ENCODE measurements at places on chromosomes 4 and X.

GRCh38 chr4:153620352-153620751 is 63.7 kb upstream of the TLR2 start:
- DNase-seq = no peak
- H3K4me1 ChIP-seq = peaks cover 22% of the 10 kb centered on the region
- peaks cover 43% of the 10 kb centered on the region for H3K36me3 ChIP-seq
- H3K27ac ChIP-seq = no peak overlapping the region
- no peak overlapping the region for H3K4me3 ChIP-seq

DNA sequence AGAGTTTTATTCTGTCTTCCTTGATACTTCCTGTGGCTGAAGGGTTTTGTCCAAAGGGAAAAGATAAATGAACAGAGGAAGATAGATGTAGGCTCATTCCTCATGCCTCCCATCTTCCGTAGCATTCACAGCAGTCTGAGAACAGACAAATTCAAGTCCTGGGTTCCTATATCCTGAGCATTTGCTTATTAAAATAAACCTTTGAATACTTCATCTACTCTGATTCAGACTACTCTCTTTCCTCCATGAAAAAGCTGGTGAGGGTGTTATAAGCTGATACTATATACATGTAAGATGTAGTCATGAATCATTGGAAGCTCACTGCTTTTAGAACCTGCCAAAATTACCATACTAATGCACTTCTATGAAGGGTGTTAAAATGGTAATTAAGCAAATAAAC is 61.2 kb downstream of the GAB1 start:
- peaks cover 14% of the 10 kb centered on the region for H3K4me1 ChIP-seq
- H3K27ac ChIP-seq = no peak overlapping the region
- no peaks in the 10 kb centered on the region for H3K36me3 ChIP-seq
- DNase-seq = no peak
- no peak overlapping the region for H3K4me3 ChIP-seq
- no peaks in the 10 kb centered on the region for H3K27me3 ChIP-seq

GRCh38 chr4:145487631-145488030 is 6.0 kb downstream of the SMAD1 start:
- no peak overlapping the region for H3K27ac ChIP-seq
- H3K27me3 ChIP-seq = no peaks in the 10 kb centered on the region
- no peaks in the 10 kb centered on the region for H3K4me1 ChIP-seq
- H3K36me3 ChIP-seq = no peaks in the 10 kb centered on the region

GRCh38 chrX:82734140-82734539 is 774.0 kb upstream of the POU3F4 start:
- no peaks in the 10 kb centered on the region for H3K4me1 ChIP-seq
- no peaks in the 10 kb centered on the region for H3K27me3 ChIP-seq
- no peak for DNase-seq
- no peak overlapping the region for H3K4me3 ChIP-seq
- no peak overlapping the region for H3K27ac ChIP-seq
- H3K36me3 ChIP-seq = no peaks in the 10 kb centered on the region
